Astrocyte (in vitro differentiated cells and primary cell): ENCODE measurements at places on chromosomes 7 and 10. TPM values are rescaled to one million over a fixed set of nuclear protein-coding genes. Genes with fewer than 3 reads are reported as not detected.

- H3K4me1 ChIP-seq = peaks cover 30% of the 10 kb centered on the region
- no peaks in the 10 kb centered on the region for H3K27me3 ChIP-seq
- no peaks in the 10 kb centered on the region for H3K36me3 ChIP-seq
- H3K4me3 ChIP-seq = peak within 1 kb of the TSS; percentile 56
These were observed at the start of gene CRPPA for GRCh38 chr7:16421333-16422102. Gene CRPPA (minus strand): TSS chr7:16421538. CDS start chr7:16421322, 216 bp downstream.

PON2 gene
- 152 and 167 TPM in 2 replicates for total RNA-seq

- H3K4me1 ChIP-seq = peaks cover 5% of the 10 kb centered on the region
- no peak overlapping the region for H3K4me3 ChIP-seq
- H3K36me3 ChIP-seq = no peaks in the 10 kb centered on the region
- H3K27me3 ChIP-seq = no peaks in the 10 kb centered on the region
These were observed 70.2 kb upstream of the FERD3L start for GRCh38 chr7:19215412-19215811.

- peaks cover 54% of the 10 kb centered on the region for H3K4me1 ChIP-seq
- H3K4me3 ChIP-seq = peak overlapping the region; percentile 39
- H3K36me3 ChIP-seq = peaks cover 4% of the 10 kb centered on the region
- H3K27me3 ChIP-seq = peaks cover 16% of the 10 kb centered on the region
- H3K27ac ChIP-seq = no peak overlapping the region
These were observed 1.9 kb downstream of the VGF start for GRCh38 chr7:101163279-101164070.

DNA sequence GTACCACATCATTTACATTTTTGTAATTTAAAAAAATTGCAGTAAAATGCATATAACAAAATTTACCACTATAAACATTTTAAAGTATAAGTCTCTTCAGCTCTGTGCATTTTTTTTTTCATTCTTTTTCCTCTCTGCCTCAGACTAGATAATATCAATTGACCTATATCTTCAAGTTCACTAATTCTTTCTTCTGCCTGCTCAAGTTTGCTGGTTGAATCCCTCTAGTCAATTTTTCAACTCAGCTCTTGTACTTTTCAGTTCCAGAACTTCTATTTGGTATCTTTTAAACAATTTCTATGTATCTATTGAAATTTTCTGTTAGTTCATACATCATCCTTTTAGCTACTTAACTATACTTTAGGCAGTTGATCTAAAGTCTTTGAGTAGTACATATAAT, 112.0 kb downstream of the MICU1 start:
- H3K27ac ChIP-seq = no peak overlapping the region
- no peaks in the 10 kb centered on the region for H3K36me3 ChIP-seq
- no peaks in the 10 kb centered on the region for H3K4me1 ChIP-seq
- no peak overlapping the region for H3K4me3 ChIP-seq
- no peaks in the 10 kb centered on the region for H3K27me3 ChIP-seq
- DNase-seq = no peak

DNA sequence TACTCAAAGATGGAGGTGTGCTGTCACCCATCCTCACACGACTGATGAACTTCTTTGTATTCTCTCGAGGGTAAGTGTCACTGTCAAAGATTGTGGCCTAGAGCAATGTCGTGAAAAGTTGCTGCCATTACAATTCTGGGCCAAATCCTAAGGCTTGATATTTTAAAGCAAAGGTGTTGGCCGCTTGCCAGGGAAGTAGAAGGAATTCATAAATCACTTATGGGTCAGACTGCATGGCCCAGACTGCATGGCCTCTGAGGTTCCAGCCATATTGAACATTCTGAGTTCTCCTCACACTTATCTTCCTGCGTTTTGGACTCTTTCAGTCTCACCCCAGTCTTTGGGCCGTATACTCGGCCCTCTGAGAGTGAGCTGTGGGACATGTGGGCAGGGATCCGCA, 8.6 kb downstream of the MEST start:
- H3K4me3 ChIP-seq = no peak overlapping the region
- no peaks in the 10 kb centered on the region for H3K27me3 ChIP-seq
- DNase-seq = no peak

- H3K27me3 ChIP-seq = no peaks in the 10 kb centered on the region
- no peaks in the 10 kb centered on the region for H3K36me3 ChIP-seq
- no peak overlapping the region for H3K27ac ChIP-seq
- peaks cover 45% of the 10 kb centered on the region for H3K4me1 ChIP-seq
- no peak overlapping the region for H3K4me3 ChIP-seq
These were observed 20.7 kb downstream of the CHST3 start for GRCh38 chr10:71984809-71985388.

GRCh38 chr10:21499701-21500577, 25.5 kb downstream of the SKIDA1 start:
- no peaks in the 10 kb centered on the region for H3K36me3 ChIP-seq
- no peak for DNase-seq
- H3K27ac ChIP-seq = no peak overlapping the region
- peaks cover 3% of the 10 kb centered on the region for H3K27me3 ChIP-seq

OR6V1 gene
- total RNA-seq = not detected in 2 replicates

DNA sequence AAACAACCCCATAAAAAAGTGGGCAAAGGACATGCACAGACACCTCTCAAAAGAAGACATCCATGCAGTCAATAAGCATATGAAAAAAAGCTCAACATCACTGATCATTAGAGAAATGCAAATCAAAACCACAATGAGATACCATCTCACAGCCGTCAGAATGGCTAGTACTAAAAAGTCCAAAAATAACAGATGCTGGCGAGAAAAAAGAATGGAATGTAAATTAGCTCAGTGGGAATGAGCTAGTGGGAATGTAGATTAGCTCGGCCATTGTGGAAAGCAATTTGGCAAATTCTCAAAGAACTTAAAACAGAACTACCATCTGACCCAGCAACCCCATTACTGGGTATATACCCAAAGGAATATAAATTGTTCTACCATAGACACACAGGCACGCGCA, 287.0 kb downstream of the WDR37 start:
- no peaks in the 10 kb centered on the region for H3K4me1 ChIP-seq
- no peak for DNase-seq
- H3K36me3 ChIP-seq = no peaks in the 10 kb centered on the region
- no peak overlapping the region for H3K27ac ChIP-seq
- no peaks in the 10 kb centered on the region for H3K27me3 ChIP-seq
- H3K4me3 ChIP-seq = no peak overlapping the region

LIPF gene
- total RNA-seq = not detected in 2 replicates

MYH16 gene
- total RNA-seq = 0.11 and 0.24 TPM in 2 replicates

GRCh38 chr7:923108-924041, 31.1 kb downstream of the ADAP1 start:
- no peak overlapping the region for H3K27ac ChIP-seq
- no peak overlapping the region for H3K4me3 ChIP-seq
- no peaks in the 10 kb centered on the region for H3K36me3 ChIP-seq
- peak; percentile 31 for DNase-seq

DNA sequence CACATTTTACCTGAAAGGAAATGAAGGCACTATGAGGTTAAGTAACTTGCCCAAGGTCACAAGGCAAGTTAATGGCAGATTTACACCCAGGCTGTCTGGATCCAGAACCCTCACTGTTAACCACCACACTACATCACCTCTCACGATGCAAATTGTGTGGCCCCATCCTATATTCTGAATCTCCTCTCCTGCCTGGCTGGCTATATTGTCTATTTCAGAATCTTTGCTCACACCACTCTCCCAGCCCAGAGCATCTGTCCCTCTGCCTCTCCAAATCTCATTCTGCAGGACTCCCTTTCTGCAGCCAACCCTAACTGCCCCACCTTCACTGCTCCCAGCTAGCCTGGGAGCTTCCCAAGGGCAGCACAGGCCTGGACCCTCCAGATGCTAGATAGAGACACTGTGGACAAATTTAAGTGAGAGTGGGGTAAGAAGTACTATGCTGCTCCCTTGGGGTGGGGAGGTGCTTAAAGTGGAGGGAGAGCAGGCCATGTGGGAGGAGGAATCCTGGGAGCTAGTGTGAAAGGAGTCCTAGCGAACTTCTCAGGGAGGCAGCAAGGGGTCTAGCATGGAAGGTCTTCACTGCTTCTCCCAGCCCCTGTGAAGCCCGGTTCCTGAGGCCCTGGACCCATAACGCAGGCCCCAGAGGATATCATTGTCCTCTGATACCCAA, 786 bp downstream of the CUEDC2 start:
- no peak for DNase-seq
- H3K36me3 ChIP-seq = no peaks in the 10 kb centered on the region
- peak overlapping the region; percentile 93 for H3K4me3 ChIP-seq
- H3K27ac ChIP-seq = peak overlapping the region; percentile 74
- peaks cover 23% of the 10 kb centered on the region for H3K4me1 ChIP-seq
- no peaks in the 10 kb centered on the region for H3K27me3 ChIP-seq

DNA sequence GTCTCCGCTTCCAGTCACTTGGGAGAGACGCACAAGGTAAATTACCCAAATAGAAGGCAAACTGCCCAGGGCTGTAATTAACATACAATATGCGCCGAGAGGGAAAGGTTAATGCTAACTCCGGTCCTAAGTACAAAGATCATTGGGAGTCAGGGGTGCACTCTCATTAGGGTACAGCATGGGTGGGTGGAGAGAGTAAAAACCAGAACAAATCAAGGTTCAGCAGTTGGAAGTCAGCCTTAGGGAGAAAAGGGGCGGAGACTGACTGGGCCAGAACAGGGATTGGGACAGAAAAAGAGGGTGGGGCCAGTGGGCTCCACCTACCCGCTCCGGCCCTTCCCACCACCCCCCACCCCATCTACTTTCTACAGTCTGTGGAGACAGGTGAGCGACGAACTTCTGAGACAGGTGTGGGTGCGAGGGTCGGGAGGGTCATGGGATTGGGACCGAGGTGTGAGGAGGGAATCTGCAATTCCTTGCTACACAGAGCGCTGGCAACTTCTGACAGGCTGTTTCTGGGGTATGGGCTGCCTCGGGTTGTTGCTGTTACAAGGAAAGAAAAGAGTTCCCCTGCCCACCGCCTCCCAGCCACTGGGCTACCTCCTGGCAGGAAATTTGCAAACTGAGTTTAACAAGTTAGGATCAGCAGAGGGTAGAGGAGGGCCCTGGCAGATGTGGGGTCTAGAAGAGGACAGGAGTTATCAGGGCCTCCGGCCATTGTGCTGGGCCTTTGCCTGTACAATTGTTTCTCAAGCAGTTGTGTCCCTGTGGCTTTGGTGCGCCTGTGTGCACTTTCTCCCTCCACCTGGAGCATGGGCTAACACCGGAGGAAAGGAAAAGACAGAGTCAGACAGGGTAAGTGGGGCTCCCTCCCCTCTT, at the start of gene TMEM139:
Gene TMEM139 (plus strand): TSS at position 368 of the 879 bp plus-strand sequence. CDS start 1,000 bp downstream, outside the sequence.
- no peaks in the 10 kb centered on the region for H3K36me3 ChIP-seq
- no peak for DNase-seq
- peaks cover 3% of the 10 kb centered on the region for H3K4me1 ChIP-seq
- no peaks in the 10 kb centered on the region for H3K27me3 ChIP-seq
- H3K4me3 ChIP-seq = no peak within 1 kb of the TSS
- no peak within 1 kb of the TSS for H3K27ac ChIP-seq

- no peak overlapping the region for H3K4me3 ChIP-seq
- no peak overlapping the region for H3K27ac ChIP-seq
- DNase-seq = no peak
- peaks cover 28% of the 10 kb centered on the region for H3K36me3 ChIP-seq
- H3K4me1 ChIP-seq = no peaks in the 10 kb centered on the region
These were observed 21.4 kb downstream of the EFCAB10 start for GRCh38 chr7:105559926-105560325.

DNA sequence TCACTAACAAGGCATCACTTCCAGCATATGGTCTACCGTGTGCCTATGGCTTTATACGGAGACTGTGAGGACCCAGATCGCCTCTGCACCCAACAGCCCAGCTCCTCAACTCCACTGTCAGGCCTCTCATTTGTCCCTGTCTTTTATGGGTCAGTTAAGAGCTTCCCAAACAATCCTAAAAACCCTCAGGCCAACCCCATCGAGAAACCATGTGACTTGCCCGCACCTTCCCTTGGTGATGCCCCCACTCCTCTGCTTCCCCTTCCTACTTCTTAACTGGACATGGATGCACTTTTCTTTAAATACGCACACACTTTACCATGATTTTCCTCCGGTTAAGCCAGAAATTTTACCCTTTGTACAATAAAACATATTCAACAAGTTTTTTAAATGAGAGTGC, 46.8 kb downstream of the BAIAP2L1 start:
- peak overlapping the region; percentile 6 for H3K4me3 ChIP-seq
- H3K36me3 ChIP-seq = no peaks in the 10 kb centered on the region
- H3K4me1 ChIP-seq = peaks cover 27% of the 10 kb centered on the region
- H3K27ac ChIP-seq = peak overlapping the region; percentile 79

- H3K4me3 ChIP-seq = peak overlapping the region; percentile 74
- H3K36me3 ChIP-seq = no peaks in the 10 kb centered on the region
- peaks cover 5% of the 10 kb centered on the region for H3K27me3 ChIP-seq
These were observed 461 bp upstream of the HTRA1 start for GRCh38 chr10:122460891-122461293.

DNA sequence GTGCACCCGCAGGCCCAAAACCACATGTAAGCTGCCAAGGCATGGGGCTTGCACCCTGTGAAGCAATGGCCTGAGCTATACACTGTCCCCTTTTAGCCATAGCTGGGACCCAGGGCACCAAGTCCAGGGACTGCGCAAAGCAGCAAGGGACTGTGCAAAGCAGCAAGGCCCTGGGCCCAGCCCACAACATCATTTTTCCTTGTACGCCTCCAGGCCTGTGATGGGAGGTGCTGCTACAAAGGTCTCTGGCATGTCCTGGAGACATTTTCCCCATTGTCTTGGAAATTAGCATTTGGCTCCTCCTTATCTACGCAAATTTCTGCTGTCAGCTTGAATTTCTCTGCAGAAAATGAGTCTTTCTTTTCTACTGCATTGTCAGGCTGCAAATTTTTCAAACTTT, 24.8 kb downstream of the ARHGAP19 start:
- no peak for DNase-seq
- H3K27me3 ChIP-seq = no peaks in the 10 kb centered on the region
- H3K4me1 ChIP-seq = no peaks in the 10 kb centered on the region
- H3K27ac ChIP-seq = no peak overlapping the region
- H3K36me3 ChIP-seq = no peaks in the 10 kb centered on the region

COL17A1 gene
- 2.6 and 10.1 TPM in 2 replicates for total RNA-seq

- H3K4me3 ChIP-seq = no peak overlapping the region
- H3K27me3 ChIP-seq = no peaks in the 10 kb centered on the region
- H3K27ac ChIP-seq = no peak overlapping the region
These were observed 37.9 kb downstream of the GATA3 start for GRCh38 chr10:8092428-8092827.

HOXA2 gene
- total RNA-seq = not detected in 2 replicates

- DNase-seq = no peak
- no peak overlapping the region for H3K27ac ChIP-seq
- no peaks in the 10 kb centered on the region for H3K36me3 ChIP-seq
- H3K4me3 ChIP-seq = no peak overlapping the region
- no peaks in the 10 kb centered on the region for H3K4me1 ChIP-seq
These were observed 376.9 kb upstream of the MGMT start for GRCh38 chr10:129090165-129090564.

DNA sequence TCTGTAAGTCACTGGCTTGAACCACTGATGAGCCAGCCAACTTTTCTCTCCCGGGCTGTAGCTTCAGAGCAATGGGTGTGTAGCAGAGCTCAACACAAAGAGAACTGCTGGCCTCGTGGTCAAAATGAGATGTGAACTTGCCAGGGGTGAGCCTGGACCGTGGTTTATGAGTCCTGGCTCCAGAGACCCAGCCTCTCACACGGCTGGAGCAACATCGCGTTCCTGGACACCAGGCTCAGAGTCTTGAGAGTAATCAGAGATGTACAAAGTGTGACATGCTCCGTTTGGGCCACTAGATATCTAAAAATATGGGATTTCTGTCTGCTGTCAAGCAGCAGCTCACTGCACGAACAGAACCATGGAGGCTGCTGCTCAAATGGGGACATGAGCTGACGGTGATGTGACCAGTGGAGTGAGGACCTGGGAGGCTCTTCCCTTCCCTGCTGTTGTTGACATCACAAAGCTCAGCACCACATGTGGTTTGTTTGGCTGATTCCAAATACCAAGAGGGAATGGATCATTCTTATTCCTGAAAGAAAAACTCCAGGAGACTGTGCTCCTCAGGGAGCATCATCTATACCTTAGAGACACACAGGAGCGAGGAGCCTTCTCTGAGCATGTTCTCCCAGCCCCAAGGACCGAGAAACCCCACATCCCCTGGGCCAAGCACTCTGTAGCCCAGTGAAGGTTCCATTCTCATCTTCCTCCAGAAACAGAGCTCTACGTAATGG, 9.2 kb upstream of the SVIL start:
- peaks cover 47% of the 10 kb centered on the region for H3K4me1 ChIP-seq
- H3K27ac ChIP-seq = no peak overlapping the region
